CMK (cell line): ENCODE measurements at places on chromosomes 2 and 18.

DNA sequence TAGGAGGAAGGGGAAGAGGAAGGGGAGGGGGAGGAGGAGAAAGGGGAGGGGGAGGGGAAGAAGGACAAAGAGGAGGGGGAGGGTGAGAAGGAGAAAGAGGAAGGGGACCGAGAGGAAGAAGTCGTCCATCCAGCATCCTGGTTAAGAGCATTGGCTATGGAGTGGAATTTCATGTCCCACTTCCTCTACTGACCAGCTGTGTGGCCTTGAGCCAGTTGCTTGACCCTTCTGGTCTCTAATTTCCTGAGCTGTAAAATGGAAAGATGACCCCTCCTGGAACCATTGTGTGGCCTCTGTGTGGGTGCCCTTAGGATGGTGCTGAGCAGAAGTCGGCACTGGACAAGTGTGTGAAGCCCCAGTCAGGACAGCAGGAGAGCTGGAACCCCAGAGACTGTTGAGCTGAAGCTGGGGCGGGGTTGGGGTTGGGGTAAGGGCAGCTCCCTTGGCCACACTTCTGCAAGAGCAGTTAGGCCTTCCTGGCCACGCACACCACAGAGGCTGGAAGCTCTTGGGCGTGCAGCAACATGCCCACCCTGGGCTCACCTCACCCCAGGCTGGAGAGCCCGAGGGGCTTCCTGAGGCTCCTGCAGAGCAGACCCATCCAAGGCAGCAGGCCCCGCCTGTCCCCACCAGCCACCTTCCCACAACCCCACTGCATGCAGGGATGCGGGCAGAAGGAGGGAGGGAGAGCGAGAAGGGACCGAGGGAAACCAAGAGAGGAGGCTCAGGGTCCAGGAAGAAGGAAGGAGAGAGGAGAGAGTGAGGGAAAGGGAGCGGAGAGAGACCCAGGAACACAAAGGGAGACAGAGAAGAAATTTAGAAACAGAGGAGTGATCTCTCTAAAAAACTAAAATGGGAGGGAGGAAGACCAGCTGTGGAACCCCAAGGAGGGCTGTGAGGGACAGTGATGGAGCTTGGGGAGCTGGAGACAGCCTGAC lies 16.2 kb downstream of the ADRA2B start:
- DNase-seq = no peak

- no peak for DNase-seq
Measured at GRCh38 chr2:19574778-19575260, 216.4 kb upstream of the OSR1 start.

DNA sequence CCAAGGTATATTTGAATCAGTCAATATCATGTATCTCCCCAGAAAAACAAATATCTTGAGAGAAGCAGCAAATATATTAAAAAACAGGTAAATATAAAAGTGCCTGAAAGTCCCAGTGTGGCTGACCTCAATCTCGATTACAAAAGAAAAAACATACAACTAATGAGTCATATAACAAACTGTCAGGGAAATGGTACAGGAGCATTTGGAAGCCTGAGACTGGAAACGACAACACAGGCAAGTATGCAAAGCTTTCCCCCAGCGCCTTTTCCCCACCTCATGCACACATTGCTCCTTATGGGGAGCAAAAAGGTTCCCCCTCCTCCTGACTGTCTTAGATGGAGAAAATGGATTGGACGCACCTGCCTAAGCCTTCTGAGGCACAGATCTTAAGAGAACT lies 230.7 kb downstream of the TMX3 start:
- DNase-seq = no peak

- DNase-seq = no peak
Measured at GRCh38 chr2:229920011-229920641, 1.7 kb downstream of the TRIP12 start.

DNA sequence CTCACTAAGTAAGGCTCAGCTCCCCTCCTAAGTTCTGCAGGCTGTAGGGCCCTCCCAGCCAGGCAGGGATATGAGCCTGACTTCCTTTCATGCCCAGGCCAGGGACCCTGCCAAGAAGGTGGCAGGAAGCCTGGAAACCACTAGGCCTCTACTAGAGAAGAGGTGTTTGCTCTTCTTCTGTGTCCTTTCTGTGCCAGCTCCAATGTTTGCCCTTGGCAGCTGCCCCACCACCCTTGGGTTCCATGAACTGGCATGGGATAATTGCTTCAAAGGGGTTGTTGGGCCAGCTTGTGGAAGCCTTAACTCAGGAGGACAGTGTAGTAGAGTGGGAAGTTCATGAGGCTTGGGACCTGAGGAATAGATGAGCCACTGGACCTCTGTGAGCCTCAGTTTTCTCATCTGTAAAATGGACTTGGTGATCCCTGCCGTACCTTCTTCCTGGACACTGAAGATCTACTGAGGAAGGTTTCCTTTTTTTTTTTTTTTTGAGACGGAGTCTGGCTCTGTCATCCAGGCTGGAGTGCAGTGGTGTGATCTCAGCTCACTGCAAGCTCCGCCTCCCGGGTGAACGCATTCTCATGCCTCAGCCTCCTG lies 3.9 kb downstream of the SLC35F6 start:
- DNase-seq = no peak

GRCh38 chr2:174630107-174630506 lies 32.5 kb upstream of the WIPF1 start:
- DNase-seq = no peak

GRCh38 chr2:70133491-70134322 lies 46.4 kb downstream of the PCBP1 start:
- no peak for DNase-seq

DNA sequence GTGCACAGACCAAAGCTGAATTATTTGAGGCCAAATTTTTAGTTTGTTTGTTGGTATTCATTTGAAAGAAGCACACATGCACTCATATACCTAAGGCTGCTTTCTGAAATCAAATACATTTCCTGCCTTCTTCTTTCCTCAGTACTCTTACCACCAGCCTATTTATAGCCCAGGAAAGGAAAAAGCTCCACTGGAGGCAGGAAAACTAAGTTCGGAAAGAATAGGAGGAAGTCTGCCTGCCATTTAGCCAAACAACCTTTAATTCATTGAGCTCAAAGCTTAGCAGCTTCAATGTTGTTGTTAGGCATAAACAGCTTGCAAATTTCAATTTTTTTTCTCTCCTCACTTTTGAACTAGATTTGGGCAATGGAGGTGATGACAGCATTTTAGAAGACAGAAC lies 40.4 kb upstream of the RASGRP3 start:
- no peak for DNase-seq

GRCh38 chr2:14126846-14127245 lies 505.7 kb upstream of the LRATD1 start:
- no peak for DNase-seq

- DNase-seq = no peak
Measured at GRCh38 chr2:31401580-31401979, 13.0 kb downstream of the XDH start.

- no peak for DNase-seq
Measured at GRCh38 chr2:187581125-187581896, 27.1 kb upstream of the TFPI start.

GRCh38 chr18:54860941-54861340 lies 32.7 kb downstream of the RAB27B start:
- DNase-seq = no peak

GRCh38 chr2:162317861-162318327 lies 590 bp downstream of the IFIH1 start:
- no peak for DNase-seq

- no peak for DNase-seq
Measured at GRCh38 chr18:13206301-13206700, 12.3 kb upstream of the LDLRAD4 start.

DNA sequence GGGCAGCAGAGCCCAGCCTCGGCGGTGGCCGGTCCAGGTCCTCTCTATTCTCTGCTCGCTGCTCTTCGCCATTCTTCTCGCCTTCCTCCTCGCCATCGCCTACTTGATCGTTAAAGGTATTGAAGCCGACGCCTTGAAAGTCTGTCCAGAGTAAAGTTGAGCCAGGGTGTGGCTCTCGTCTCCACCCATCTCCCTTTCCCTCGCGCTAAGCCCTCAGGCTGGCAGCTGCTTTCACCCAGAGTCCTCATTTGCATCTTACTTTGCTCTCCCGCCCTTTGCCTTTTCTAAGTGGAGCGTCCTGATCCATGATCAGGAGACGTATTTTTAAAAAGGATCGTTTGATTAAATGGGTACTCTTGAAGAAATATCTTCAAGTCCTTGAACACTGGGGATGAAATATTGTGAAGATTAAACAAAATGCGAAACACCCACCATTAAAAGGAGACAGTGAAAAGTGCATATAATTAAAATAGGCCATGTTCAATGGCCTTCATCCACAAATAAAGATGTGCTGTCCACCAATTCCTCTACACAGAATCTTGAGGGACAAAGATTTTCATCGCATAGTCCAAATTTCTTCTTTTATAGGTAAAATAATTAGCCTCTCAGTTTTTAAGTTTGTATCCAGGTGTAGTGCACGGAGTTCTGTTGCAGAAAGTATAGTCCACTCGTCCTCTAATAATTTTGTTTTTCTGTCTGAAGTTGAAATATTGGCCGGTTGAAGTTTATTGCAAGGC lies 657 bp downstream of the ARL6IP6 start:
- no peak for DNase-seq

GRCh38 chr2:240812301-240812680 lies 7.7 kb downstream of the KIF1A start:
- no peak for DNase-seq

GRCh38 chr18:3585656-3586509 lies 135.9 kb downstream of the TGIF1 start:
- no peak for DNase-seq

DNA sequence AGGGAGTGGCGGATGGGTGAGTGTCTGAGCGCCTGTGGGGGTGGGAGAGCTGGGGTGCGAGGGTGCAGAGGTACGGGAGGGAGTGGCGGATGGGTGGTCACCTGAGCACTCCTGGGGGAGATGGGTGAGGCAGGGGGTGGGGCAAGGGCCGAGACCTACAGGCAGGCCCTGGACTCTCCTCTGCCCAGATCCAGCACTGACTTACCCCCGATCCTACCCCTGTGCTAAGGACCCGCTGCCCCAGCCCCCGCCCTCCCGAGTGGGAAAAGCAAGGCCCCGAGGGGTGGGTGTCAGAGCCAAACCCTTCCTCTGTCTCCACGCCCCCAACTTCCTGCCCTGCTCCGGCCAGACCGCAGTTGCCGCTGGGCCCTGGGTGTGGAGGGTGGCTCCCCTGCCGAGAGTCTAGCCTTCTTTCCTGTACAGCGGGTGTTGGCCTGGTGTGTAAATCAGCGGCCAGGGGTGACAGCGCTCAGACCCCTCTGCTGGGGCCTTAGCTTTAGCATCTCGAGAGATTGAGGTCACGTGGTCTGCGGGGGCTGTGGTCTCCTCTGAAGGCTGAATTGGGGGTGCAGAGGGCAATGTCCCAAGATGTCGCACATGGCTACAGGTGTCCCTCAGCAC lies 12.5 kb downstream of the BOK start:
- peak; percentile 70 for DNase-seq

DNA sequence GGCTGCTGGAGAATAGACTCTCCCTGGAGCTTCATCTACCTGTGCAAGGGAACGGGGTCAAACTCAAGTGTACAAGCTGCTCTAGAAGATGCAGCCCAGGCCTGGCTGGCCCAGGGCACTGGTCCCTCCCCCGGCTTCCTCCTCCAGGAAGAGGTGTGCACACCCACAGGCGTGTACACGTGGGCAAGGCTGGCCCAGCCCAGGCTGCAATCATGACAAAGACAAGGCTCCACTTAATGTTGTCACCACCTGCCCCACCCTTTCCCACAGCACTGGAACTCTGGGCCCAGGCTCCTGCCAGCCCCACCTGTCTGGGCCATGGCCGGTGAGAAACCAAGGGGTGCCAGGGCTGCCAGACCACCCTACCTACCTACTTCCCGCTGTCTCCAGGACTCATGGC lies 29.6 kb upstream of the ALPP start:
- no peak for DNase-seq

DNA sequence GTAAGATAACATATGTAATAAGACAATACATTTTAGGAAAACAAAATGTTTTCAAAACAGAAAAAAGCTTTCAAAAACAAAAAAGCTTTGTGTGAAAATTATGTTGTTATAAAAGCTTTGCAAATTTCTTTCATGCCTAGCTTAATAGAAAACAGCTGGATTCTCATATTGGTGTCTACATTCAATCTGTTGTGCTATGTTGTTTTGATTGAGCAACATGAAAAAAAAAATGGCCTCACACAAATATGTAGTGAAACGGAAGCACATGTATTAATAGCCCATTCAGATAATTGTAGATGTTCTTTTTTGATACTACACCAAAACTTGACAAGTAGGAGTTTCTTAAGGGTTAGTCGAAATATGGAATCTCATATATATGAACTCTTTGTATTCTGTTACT lies 197.5 kb downstream of the ZEB2 start:
- DNase-seq = no peak

GRCh38 chr2:80148906-80149305 lies 155.6 kb downstream of the LRRTM1 start:
- DNase-seq = no peak

GRCh38 chr2:108634011-108634410 lies 85.3 kb upstream of the RANBP2 start:
- no peak for DNase-seq

DNA sequence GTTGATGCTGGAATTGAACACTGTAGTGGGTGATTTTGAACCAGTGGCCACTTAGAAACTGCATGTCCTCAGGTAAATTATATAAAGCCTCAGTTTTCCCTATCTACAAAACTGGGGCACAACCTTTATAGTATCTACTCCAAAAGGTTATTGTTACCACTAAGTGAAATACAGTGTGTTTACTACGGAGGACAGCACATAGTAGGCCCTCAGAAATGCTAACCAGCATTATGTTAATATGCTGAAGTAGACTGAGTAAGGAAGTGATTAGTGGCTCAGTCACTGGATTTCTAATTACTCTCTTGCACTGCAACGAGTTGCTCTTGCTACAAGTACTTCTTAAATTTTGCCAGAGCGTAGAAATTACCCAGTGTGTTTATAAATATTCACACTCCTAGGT lies 139.5 kb downstream of the HAUS1 start:
- no peak for DNase-seq

GRCh38 chr2:195252018-195252417 lies 405.0 kb upstream of the SLC39A10 start:
- no peak for DNase-seq

DNA sequence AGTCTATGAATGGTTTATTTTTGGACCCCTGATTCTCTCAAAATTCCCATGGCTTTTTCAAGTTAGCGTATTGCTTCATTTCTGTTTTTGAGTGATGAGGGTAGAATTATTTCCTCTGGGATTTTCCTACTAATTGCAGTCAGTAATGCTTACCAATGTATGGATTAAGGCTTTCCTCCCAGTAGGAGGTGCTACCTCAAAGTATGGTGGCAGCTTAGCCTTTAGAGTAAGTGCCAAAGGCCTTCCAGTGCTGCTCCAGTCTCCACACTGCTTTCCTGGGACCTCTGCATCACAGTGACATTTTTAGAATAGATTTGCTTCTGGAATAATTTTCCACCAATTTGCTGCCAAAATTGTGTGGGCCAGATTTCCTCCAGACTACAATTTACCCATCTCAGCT lies 16.2 kb upstream of the SSB start:
- DNase-seq = no peak

DNA sequence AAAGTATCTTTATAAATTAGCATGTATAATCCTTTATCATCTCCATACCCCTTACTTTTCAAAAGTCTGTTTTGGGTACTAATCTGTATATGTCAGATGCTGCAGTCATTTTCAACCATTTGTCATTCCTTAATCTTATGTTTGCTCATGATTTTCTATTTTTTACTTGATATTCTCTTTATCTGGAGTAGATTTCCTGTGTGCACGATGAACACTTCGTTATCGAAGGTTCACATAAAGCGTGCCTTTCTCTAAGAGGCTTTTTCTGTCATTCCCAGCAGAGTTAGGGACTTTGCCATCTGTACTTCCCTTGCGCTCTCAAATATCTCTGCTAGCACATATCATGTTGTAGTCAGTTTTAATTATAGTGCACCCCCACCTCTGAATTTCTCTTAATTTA lies 123.2 kb downstream of the BIRC6 start:
- no peak for DNase-seq

- no peak for DNase-seq
Measured at GRCh38 chr2:217714287-217714751, 288.5 kb downstream of the TNS1 start.
